Psoas muscle (tissue), 8 donors: ENCODE measurements at places on chromosomes 4 and X.

DNA sequence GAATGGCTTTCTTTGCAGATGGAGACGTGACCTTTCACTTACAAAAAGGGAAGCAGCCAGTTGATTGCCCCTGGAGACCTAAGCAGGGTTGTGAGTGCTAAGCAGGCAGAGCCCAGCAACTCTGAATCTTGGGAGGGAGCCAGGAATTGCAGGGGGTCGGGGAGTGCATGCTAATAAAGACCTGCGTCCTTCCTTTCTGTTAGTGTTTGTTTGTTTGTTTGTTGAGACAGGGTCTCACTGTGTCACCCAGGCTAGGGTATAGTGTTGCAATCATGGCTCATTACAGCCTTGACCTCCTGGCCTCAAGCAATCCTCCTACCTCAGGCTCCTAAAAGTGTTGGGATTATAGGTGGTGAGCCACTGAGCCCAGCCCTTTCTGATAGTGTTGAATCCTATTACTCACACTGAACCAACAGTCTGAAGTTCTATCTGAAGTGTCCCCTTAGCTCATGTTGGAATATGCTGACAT, 137.4 kb downstream of the CEP135 start:
- DNase-seq = no peak
- H3K4me3 ChIP-seq = no peak overlapping the region
- no peak overlapping the region for H3K27ac ChIP-seq
- H3K4me1 ChIP-seq = no peaks in the 10 kb centered on the region
- no peaks in the 10 kb centered on the region for H3K36me3 ChIP-seq

- H3K27me3 ChIP-seq = no peaks in the 10 kb centered on the region
- DNase-seq = no peak
- H3K36me3 ChIP-seq = no peaks in the 10 kb centered on the region
- no peak overlapping the region for H3K4me3 ChIP-seq
These were observed 29.3 kb upstream of the ABCG2 start for GRCh38 chr4:88187766-88188165.

GRCh38 chrX:38847206-38847902, 46.1 kb downstream of the MID1IP1 start:
- H3K27me3 ChIP-seq = peaks cover 3% of the 10 kb centered on the region
- H3K36me3 ChIP-seq = no peaks in the 10 kb centered on the region
- H3K4me1 ChIP-seq = no peaks in the 10 kb centered on the region
- H3K27ac ChIP-seq = no peak overlapping the region

DNA sequence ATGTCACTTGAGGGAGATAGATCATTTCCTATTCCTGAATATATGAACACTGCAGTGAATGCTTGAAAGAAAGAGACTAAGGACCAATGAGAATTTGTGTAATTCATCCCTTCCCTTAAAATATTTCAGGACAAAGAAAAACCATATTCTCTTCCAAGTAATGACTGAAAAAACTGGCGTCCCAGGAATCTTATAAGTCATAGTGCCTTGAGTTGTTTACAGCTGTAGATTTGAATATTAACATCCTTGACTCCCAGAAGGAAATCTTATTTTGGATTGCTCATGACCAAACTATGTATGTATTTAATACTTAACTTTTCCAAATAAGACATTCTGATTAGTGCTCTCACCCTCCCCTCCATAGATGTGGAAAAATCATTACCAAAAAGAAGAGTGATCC, 55.5 kb downstream of the CLDN22 start:
- peaks cover 4% of the 10 kb centered on the region for H3K4me1 ChIP-seq
- peaks cover 66% of the 10 kb centered on the region for H3K36me3 ChIP-seq
- H3K27me3 ChIP-seq = no peaks in the 10 kb centered on the region
- H3K27ac ChIP-seq = no peak overlapping the region
- no peak for DNase-seq

DNA sequence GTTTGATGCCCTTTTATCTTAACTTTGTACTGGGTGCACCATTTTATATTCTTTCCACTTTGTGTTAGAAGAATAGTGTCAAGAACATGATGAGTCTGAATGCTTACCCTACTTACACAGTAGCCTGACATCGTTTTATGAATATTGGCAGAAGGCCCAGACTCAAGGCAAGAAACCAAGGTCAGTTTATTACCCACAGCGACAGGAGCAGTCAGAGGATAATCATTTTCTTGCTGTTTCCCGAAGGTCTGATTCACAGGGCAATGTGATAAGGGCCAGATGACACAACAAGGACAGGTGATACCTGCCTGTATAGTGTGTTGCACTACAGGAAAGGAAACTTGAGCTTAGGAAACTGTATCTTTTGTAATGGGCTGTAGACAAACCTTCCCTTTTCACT, 417.4 kb downstream of the SPOCK3 start:
- H3K36me3 ChIP-seq = no peaks in the 10 kb centered on the region
- no peaks in the 10 kb centered on the region for H3K4me1 ChIP-seq
- H3K27ac ChIP-seq = no peak overlapping the region

DNA sequence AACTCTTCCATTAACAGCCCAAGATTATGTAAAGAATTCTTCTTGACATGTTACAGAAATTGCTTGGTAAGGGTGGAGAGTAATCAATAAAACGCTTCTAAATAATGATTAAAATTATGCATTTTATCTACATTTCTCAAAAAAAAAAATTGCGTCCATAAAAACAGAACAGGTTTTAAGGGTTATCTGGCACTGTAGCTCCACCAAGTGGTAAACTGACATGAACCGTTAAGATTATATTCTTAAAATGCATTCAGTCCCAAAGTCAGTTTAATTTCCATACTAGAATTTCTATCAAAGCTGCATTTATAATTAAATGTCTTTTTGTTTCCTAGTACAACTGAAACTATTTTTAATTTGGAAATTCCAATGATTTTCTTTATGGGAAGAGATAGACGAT, 214.0 kb upstream of the UGT8 start:
- no peak for DNase-seq
- no peaks in the 10 kb centered on the region for H3K4me1 ChIP-seq
- H3K27me3 ChIP-seq = no peaks in the 10 kb centered on the region

- no peak overlapping the region for H3K4me3 ChIP-seq
- H3K27ac ChIP-seq = no peak overlapping the region
- no peaks in the 10 kb centered on the region for H3K4me1 ChIP-seq
- no peaks in the 10 kb centered on the region for H3K36me3 ChIP-seq
These were observed 1.8 kb downstream of the GPR78 start for GRCh38 chr4:8582016-8582415.

- H3K4me3 ChIP-seq = no peak overlapping the region
- no peaks in the 10 kb centered on the region for H3K27me3 ChIP-seq
- no peak overlapping the region for H3K27ac ChIP-seq
- no peak for DNase-seq
These were observed 98.9 kb upstream of the MED14 start for GRCh38 chrX:40834225-40834624.
